ENCODE measurements at places on chromosomes 1 and 21.

DNA sequence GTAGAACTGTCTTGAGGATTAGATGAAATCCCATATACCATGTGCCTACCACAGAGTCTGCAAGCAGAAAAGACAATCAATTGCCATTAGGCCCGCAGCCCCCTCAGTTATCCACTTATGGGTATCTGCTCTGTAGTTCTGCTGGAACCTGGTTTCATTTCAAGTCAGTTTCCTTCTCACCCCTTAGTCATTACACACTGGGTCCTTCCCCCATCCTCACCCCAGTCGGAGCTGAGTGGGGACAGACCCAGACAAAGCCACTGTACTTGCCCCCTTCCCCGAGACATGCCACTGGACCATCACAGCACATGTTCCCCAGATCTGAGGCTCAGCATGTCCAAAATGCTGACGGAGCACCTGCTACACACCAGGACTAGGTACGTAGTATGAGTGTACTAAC lies 21.2 kb downstream of the PGLYRP3 start:
- DNase-seq: no peak

- no peak for DNase-seq
Observed at GRCh38 chr1:206709772-206710459, 25.2 kb downstream of the MAPKAPK2 start.

DNA sequence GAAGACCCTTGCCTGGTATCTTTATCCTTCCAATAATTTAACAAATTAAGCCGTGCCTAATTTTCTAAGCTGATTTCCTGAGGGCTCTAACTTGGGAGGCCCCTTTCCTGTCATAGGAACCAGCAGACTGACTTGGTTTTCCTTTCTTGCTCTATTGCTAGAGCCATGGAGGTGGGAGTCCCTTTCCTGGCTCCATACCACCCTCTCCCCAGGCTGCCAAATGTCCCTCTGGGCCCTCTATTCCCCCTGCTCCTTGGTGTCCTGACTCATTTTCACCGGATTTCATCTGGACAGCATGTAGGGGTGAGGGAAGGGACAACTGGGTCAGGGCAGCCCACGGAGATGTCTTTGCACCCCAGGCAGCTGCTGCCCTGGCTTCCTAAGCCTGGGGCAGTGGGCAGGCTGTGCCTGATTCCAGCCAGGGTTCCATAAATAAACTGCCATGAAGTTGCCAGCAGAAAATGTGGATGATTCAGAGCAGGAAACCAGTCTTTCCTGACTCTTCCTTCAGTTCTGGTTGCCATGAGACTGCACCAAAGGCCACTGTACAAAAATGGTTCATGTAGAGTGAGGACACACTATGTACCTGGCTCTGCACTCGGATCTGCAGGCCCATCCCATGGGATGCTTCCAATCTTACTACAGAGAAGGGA lies 38.0 kb upstream of the SERBP1 start:
- no peak for DNase-seq

GRCh38 chr1:21523297-21523813 lies 14.1 kb downstream of the ALPL start:
- DNase-seq: no peak

GRCh38 chr1:160823296-160823695 lies 27.3 kb downstream of the LY9 start:
- DNase-seq: no peak

GRCh38 chr1:102970496-102971078 lies 137.7 kb downstream of the COL11A1 start:
- peak; percentile 40 for DNase-seq

DNA sequence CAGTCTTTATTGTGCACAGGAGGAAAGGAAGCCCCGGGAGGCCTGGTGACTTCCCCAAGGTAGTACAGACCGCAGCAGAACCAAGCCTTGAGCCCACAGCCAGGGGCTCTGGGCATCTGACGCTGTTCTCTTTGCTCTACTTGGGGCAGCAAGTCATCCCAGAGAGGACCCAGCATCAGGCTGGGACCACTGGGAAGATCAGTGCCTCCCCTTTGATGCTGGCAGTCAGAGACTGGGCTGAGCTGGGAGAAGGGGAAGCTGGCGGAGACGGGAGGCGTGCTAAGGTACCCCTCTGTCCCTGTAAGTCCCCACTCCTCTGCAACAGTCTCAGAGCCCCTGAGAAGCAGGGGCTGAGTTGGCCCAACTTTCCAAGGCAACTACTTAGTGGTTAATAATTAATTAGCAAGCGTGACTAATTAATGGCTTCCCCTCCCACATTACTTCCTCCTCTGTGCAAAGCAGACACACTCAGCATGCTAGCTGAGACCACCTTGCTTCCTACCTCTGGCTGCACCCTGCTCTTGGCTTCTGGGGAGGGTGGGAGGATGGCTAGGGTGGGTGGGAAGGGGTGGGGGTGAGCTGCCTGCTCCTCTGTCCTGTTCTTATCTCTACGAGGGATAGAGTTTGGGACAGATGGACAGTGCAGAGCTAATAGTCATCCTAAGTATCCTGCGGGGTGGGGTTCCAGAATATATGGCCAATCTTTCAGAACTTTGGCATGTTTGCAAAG lies 1.3 kb downstream of the INAVA start:
- DNase-seq: no peak

- no peak for DNase-seq
Observed at GRCh38 chr1:118136187-118136941, 48.7 kb downstream of the SPAG17 start.

GRCh38 chr1:33711511-33711910 lies 152.4 kb upstream of the HMGB4 start:
- DNase-seq: no peak

DNA sequence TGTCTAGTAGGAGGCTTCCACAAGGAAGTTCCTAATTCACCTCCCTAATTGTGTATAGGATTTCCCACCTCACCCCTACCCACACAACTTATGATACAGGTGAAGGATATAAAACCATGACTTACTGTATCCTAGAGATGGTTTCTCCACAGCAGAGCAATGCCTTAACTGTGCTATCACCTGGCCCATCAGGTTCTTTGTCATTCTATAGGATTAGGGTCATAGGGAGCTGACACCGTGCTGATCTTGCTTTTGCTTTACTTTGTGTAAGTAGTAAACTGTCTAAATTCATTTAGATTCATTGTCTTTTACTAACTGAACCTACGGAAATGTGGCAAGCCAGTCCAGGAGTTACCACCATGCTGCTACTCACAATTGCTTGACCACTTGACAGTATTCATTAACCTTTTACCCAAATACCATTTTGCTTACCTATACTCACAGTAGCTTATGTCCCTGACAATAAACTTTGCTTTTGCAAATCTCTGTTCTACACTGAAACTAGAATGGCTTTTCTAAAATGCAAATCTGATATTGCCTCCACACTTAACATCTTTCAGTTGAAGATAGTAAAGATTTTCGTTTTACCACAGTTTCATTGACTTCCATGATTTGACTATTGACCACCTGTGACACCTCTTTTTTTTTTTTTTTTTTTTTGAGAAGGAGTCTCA lies 147.6 kb downstream of the IFI44 start:
- DNase-seq: no peak

DNA sequence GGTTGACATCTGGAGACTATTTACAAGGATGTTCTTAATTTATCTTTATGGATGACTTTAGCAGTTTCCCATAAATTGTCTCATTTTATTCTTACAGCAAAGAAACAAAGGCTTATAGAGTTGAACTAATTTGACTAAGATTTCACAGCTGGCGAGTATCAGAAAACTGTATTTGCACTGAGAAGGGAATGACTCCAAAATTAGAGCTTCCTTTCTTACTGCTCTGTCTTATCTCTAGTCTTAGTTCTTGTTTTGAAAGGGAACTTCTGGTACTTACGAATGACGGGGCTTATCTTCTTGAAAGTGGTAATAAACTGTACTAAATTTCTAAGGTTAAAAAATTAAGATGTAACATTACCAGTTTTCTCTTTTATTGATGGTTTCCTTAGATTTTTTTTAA lies 13.6 kb downstream of the CNST start:
- DNase-seq: no peak

- no peak for DNase-seq
Observed at GRCh38 chr1:1374589-1374928, 448 bp downstream of the AURKAIP1 start.

DNA sequence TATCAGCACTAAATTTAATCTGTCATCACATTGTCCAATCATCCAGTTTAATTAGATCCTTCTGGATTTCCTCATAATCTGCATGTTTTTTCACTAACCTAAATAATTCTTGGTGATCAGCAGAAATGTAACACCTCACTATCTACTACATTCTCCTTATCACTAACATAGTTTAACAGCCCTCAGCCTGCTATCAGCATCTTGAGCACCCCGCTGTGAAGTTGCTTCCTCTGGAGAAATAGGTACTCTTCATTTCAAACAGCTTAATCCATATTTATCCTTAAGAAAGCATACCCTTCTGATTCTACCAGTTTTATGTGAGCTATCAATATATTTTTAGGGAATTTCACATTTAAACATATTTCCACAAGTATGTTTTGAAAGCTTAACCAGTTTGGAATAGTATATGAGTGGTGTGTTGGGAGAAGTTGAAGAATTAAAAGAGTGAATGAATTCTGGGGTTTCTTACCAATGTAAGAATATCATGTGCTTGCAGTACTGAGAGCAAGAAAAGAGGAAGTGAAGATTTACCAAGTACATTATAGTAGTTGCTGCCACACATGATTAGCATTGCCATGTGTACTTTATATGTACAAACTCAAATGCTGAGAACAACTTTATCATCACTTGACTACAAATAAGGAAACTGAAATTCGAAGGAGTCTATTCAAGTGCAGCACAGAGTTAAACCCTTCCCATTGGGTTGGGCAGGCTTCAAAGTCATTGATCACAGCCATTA lies 771.1 kb upstream of the ADGRL4 start:
- no peak for DNase-seq

DNA sequence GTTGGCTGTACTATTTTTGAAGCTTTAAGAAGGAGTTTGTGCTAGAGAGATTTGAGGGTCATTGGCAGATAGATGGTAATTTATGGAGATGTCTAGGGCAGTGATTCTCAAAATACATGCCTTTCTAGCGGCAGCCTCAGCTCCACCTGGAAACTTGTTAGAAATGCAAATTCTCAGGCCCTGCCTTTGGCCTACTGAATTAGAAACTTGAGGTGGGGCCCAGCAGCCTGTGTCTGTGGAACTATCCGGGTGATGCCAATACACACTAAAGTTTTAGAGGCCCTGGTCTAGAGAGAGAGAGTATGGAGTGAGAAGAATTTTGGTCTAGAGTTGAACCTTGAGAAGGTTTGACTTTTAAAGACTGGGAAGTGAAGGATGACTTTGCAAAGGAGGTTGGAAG lies 82.5 kb downstream of the CDC14A start:
- no peak for DNase-seq

GRCh38 chr1:183932412-183932811 lies 105.1 kb downstream of the COLGALT2 start:
- no peak for DNase-seq

- no peak for DNase-seq
Observed at GRCh38 chr1:111515291-111516004, 12.0 kb upstream of the ADORA3 start.

- no peak for DNase-seq
Observed at GRCh38 chr21:37503848-37504467, 137.4 kb downstream of the DYRK1A start.

DNA sequence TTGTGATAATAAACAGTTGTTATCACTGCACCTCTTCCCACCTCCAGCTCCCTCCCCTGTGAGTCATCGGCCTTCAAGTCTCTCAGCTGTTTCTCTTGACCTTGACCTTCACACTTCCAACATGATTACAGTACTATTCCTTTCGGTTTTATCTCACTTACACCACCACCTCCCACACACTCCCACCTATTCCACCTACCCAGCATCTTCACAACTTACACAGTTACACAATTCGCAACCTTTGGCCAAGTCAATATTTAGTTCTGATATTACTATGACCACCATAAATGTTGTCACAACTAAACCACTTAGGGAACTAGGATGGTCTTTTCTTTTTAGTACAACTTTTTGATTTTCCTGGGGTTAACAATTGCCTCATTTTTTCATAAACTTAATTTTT lies 60.2 kb downstream of the RIPK4 start:
- no peak for DNase-seq

GRCh38 chr1:232589812-232590743 lies 39.9 kb downstream of the SIPA1L2 start:
- DNase-seq: no peak

DNA sequence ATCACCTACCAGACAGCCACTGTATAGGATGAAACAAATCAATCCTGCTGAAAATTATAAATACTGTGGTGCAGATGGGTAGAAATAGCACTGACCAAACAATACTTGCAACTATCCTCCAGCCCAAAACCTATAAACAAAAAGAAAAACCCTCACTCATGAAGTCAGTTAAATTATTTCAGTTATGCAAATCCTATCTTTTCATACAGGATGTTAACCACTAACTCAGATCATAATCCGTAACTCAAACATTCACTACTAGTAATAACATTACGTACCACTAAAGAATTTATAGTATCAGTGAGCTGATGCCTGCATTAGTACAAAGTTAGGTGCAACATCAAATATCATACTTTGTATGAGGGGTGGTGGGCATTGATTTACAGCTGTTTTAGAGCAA lies 2.6 kb downstream of the NDC1 start:
- no peak for DNase-seq

DNA sequence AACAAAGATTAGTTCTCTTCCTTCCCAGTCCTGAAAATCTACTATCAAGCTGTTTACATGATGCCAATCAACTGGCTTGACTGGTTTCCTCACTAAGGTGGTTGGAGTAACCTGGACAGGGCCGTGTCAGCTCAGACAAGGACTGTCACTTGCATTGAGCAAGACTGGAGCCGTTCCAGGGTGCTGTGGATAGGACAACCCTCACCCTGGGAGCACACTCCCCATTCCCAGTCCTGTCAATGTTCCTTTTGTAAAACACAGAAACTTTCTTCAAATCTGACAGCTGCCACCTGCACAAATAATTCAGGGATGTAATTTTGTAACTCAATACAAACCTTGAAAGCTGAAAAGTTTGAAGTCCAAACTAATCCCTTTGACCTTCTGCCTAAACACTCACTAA lies 31.4 kb downstream of the PLPP3 start:
- DNase-seq: no peak

DNA sequence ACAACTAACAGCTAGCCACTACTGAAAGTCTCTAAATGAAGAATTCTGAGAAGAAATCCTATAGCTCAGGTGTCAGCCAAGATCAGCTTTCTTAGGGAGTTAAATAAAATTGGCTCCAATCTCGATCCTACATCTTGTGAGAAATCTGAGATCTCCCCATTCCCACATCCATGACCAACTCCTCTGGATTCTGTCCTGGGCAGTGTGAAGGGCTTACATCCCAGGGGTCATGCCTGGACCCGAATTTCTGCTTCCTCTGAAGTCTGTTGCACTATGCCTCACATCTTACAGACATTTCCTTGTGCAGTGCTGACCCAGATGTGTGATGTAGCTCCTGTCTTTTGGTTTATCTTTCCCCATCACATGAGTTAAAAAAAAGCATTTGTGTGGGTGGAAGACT lies 4.8 kb upstream of the TNN start:
- DNase-seq: no peak

GRCh38 chr21:14581902-14582457 lies 35.9 kb upstream of the SAMSN1 start:
- no peak for DNase-seq

DNA sequence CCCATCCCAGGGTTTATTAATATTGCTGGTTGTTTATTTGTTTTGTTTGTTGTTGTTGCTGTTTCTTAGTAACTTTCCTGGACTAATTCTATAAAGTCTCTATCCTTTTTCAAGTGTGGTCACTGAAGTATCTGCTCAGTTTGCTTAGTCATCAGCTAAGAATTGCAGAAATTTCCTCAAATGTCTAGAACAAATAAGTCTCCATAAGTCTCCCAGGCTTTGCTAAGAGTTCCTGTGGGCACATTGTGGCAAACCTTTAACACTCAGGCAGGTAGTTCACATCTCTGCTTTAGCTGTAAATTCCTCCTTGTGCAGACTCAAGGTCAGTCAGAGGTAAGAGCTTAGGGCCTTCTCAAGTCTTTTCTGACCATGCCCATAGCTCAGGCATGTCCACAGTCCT lies 38.9 kb upstream of the C1orf185 start:
- no peak for DNase-seq
